Osteocyte (in vitro differentiated cells): ENCODE measurements at places on chromosomes 4 and X. TPM values are rescaled to one million over a fixed set of nuclear protein-coding genes. Genes with fewer than 3 reads are reported as not detected.

DNA sequence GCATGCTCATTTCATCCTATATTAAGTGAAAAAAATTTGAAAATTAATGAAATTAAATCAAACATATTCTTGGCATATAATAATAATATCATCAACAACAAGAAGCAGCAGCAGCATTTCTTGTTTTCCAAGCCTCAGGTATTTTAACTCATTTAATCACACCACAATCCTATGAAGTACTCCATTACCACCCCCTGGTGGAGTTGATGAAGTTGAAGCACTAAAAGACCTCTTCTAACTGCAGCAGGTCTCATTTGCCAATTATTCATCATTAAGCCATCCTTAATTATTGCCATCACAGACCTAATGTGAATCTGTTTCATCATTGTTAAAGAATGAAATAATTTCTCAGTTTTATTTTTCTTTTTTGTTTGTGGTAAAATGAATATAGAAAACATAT, 801.4 kb upstream of the GRID2 start:
- no peak for DNase-seq

The GPR34 gene
- not detected in 2 replicates for total RNA-seq

GRCh38 chr4:1398681-1399507, 7.3 kb downstream of the NKX1-1 start:
- DNase-seq: no peak

GRCh38 chrX:132171478-132171877, 43.7 kb upstream of the FRMD7 start:
- DNase-seq: no peak

The PPEF2 gene
- total RNA-seq: not detected in 2 replicates

GRCh38 chrX:75273483-75273882, 402 bp upstream of the UPRT start:
- DNase-seq: no peak
